ENCODE measurements at places on chromosomes 11 and 22.
A peak's percentile ranks its signal among the peaks of the same experiment; 100 is the strongest.

- DNase-seq = no peak
Observed at GRCh38 chr11:5815534-5815933, 6.8 kb downstream of the OR52N2 start.

DNA sequence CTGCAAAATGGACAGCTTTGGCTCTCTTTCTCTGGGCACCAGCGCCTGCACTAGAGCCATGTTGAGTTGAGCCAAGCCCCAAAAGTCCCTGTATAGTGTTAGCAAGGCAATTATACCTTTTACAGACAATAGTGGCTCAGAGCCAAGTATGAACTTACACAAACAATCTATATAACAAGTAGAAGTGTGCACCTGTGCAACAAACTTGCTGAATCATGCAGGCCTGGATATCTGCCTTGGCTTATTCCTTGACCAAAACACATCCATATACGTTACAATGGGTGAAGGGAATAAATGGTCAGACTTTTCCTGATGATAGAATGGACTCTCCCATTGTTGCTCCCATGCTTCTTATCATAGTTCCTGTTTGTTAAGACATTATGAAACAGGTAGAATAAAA is 3.8 kb upstream of the OR52I2 start:
- no peak for DNase-seq

GRCh38 chr11:18193010-18193409 is 20.4 kb downstream of the MRGPRX4 start:
- DNase-seq = no peak

- no peak for DNase-seq
Observed at GRCh38 chr11:77442394-77443053, 31.4 kb downstream of the PAK1 start.

DNA sequence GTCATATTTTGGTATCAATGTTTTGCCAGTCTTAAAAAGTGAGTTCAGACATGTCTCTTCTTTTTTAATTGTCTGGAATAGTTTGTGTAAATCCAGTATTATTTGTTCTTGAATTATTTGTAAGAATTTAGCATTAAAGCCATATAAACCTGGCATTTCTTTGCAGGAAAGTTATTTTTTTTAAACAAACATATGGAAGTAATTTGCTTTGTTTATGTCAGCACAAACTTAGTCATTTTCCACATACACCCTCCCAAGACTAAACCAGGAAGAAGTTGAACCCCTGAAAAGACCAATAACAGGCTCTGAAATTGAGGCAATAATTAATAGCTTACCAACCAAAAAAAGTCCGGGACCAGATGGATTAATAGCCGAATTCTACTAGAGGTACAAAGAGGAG is 9.1 kb upstream of the CCDC81 start:
- peak; percentile 74 for DNase-seq

- peak; percentile 71 for DNase-seq
Observed at GRCh38 chr11:45655347-45655756, 10.1 kb downstream of the CHST1 start.

- peak; percentile 92 for DNase-seq
Observed at GRCh38 chr22:32050678-32051515, 7.8 kb downstream of the SLC5A1 start.

DNA sequence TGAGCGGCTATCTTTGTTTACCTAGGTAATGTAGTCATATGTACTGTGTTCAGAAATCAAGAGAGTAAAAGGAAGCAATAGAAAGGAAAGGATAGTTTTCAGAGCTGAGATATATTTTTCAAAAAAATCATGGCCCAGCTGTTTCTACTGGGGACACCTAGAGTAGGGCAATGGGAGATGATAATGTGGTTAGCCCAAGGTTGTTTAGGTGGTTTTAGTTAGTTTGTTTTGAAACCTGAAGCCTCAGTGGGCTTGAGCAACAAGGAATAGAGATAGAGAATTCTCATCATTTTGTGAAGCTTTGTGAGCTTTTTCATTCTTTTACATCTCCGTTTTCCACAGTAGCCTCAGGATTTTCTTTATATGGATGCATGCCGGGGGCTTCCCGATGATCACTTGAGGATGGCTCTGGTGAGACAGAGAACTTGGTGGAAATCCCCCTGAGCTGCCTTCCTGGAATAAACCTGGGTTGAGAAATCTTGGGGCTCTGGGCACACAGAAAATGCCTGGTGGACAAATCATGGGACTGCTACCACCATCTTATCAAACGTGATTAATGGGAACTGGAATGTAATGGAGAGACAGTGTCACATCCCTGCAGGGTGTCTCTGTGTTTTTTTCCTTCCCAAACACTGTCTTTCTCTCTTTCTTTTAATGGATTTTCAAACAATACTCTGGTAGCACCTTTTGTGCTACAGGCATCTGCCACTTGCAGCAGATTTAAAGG is 49.0 kb downstream of the ARHGAP42 start:
- no peak for DNase-seq

DNA sequence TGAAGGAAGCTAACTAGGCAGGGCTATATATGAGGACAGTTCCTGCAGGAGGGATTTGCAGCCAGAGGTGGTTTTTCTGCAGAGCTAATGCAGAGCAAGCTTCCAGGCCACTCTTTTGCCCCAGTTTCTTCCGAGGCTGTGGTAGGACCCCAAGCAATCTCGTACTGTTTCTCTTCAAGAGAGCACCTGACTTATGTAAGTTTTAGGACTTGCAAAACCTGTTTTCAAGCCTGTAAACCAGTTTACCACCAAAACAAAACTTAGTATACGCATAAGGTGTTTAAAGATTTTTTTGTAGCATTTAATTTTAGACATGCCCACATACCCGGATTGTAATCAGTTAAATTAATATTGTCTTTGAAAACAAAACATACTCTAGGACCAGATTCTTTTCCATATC is 7.7 kb upstream of the APLP2 start:
- no peak for DNase-seq

DNA sequence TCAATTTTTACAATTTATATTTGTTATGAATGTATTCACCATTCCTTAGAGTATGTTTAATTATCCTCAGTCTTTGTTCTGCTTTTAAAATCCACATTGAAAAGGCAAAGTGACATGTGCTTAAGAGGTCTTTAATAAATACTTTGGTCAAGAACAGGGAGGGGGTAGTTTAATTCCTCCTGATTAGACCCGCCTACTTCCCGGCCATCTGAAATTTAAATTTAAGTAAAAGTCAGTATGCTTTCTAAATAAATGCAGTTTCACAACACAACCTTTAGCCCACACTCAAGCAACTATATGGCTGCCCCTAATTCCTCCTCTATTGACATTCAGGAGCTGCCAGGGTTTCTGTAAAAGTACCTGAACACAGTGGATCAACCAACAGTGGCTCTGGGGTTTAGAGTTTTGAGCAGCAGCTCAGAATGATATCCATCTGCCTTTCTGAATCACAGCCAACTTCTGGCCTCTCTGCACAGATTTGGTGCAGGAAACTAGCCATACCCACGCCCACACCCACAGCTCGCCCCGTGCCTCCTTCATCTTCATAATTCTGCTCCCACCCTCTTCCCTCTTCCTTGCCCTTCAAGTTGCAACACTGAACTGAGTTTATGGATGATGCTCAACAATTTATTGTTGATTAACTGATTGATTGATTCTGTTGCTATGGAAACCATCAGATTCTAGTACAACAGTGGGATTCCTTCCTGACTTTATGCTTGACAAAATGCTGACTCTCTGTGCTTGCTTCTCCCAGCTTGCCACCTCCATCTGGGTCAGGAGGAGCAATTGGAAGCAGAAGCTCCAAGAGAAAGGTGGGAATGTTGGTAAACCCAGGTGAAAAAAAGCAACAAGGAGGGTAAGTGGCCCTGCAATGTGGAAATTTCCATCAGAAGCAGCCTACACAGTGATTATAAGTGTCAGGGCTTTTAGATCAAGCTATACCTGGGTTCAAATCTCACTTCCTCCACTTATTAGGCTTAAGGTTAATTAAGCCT is 70.8 kb downstream of the PANX1 start:
- peak; percentile 44 for DNase-seq

- DNase-seq = no peak
Observed at GRCh38 chr11:2579315-2580060, 120.3 kb downstream of the KCNQ1OT1 start.

- peak; percentile 86 for DNase-seq
Observed at GRCh38 chr11:35040221-35040942, 98.6 kb upstream of the CD44 start.

DNA sequence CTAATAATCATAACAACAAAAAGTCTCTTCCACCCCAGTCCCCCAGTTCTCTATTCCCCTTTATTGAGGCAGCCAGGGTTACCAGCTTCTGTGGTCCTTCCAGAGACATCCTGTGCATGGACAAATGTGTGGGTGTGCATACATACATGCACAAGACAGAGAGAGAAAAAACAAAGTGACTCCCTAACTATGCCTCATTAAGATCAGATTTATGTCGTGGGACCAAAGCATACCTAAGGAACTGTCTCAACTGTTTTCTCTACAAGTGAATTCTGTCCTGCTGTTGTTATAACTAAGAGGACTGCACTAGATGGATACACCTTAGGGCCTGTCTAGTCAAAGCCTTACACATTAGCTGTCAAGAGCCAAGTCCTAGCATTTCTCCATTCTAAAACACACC is 106.7 kb downstream of the MRTFA start:
- peak; percentile 51 for DNase-seq

DNA sequence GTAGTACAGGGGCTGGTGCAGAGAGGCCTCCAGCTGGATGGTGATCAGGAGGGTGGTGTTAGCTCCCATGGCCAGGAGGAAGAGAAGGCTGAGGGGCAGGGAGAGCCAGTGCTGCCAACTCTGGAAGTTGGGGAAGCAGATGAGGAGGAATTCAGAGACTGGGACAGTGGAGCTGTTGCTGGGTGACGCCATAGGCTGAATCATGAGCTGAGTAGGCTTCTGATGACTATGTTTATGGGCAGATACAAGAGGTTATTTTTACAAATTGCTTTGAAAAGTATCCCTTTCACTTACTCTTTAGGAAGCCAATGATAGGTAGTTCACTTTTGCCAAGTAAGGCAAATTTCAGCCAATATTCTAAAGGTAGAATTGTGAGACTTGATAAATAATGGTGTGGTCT is 3.1 kb downstream of the OR56A1 start:
- peak; percentile 12 for DNase-seq

GRCh38 chr22:24190596-24191208 is 9.4 kb downstream of the SUSD2 start:
- no peak for DNase-seq

DNA sequence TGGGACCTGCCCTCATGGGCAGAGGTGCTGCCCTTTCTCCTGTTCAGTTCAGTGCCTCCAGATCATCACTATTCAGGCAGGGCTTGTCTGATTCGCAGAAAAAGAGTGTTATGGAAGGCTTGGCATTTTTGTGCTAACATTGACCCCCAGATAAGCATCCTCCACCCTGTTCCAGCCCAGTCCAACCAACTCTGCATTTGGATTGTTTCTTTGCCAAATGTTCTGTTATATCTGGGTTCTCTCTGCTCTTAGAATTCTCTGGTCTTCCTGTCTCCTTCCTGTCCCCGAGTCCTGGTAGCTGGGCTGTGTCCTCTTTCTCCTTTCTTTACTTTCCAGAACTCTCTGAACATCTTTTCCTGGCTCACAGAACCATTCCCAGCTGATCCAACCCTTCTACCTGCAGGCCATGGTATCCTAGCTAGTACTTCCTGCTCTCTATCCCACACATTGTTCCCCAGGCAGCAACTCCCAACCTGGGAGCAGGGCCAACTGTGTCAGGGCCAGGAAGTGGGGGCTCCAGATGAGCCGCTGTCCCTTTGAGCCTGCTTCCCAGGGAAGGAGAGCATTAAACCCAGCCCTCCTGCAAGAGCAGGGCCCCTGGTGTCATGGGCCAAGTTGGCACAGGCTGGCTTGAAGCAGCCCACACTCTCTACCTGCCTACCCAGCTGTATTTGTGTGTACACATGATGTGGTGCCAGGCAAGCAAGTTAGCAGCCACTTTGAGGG is 280.7 kb upstream of the CADM1 start:
- no peak for DNase-seq

DNA sequence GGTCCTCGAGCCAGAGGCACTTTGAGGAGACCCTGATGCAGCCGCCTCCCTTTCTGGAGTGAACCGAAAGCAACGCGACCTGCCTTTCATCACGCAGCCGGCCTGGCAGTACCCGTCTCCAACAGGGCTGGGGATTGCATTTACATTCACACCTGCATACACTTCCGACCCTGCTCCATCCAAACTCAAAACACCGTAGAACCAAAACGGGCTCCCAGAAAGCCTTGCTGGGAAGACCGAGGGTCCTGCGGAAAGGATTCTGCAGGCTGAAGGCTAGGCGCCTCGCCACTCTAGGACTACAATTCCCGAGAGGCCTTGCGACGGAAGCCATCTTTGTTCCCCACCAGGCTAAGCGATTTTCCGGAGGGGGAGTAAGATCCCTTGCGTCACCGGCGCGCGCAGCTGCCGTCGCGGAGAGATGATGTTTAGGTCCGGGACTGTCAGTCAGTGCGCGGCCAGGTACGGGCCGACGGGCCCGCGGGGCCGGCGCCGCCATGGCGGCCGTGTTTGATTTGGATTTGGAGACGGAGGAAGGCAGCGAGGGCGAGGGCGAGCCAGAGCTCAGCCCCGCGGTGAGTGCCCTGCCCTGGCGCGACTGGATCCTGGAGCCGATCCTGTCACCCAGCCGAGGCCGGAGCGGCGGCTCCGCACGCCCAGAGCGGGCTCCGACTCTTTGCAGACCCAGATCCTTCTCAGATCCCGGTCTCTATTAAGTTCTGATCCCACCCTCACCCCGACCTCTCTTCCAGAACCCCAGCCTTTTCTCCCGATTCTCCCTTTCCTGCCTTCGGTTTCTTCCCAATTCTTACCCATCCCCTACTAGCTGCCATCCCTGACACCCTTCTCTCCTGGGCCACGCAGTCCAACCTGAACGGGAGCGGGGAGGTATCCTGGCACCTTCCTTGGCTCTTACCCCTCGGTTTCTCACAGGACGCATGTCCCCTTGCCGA is at the start of gene RPS6KB2:
RPS6KB2 (plus strand) TSS at position 443 of the 950 bp plus-strand sequence; CDS start at position 495, 52 bp downstream.
- peak; percentile 96 for DNase-seq

- DNase-seq = no peak
Observed at GRCh38 chr22:21672107-21672629, 6.4 kb downstream of the PPIL2 start.

- no peak for DNase-seq
Observed at GRCh38 chr11:21385669-21386440, 716.5 kb downstream of the NELL1 start.

GRCh38 chr22:39250131-39250530 is 5.3 kb upstream of the PDGFB start:
- DNase-seq = no peak

DNA sequence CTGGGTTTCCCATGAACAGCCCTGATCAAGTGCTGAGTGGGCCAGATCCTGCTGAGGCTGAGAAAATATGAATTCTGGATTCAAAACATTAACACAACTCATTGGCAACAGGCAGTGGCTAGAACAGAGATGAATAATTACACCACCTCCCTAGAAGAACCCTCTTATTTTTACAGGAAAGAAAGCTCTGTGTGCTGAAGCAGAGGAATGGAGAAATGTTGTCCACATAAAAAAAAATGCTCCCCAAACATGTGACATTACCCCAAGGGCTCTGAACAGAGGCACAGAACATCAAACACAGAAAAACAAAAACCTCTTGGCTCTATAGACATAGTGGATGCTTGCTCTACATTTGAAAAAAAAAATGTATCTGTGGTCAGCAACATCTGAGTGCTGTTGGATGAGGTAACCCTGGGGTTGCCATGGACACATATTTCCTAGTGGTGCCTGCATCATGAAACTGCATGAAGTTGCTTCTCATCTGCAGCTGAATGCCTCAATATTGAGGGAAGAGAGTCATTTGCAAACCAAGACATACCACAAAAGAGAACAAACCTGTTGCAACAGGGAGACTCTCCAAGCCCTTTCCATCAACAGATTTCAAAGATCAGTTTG is 98.8 kb downstream of the SNX19 start:
- DNase-seq = peak; percentile 84
